ENCODE measurements at places on chromosomes 6 and 20. TPM values are rescaled to one million over a fixed set of nuclear protein-coding genes. Genes with fewer than 3 reads are reported as not detected.

The SMIM29 gene
- 37.3 TPM for total RNA-seq

The HLA-DQA1 gene
- total RNA-seq = not detected

The BFSP1 gene
- 3.7 TPM for total RNA-seq

The PHACTR1 gene
- total RNA-seq = 23.2 TPM

DNA sequence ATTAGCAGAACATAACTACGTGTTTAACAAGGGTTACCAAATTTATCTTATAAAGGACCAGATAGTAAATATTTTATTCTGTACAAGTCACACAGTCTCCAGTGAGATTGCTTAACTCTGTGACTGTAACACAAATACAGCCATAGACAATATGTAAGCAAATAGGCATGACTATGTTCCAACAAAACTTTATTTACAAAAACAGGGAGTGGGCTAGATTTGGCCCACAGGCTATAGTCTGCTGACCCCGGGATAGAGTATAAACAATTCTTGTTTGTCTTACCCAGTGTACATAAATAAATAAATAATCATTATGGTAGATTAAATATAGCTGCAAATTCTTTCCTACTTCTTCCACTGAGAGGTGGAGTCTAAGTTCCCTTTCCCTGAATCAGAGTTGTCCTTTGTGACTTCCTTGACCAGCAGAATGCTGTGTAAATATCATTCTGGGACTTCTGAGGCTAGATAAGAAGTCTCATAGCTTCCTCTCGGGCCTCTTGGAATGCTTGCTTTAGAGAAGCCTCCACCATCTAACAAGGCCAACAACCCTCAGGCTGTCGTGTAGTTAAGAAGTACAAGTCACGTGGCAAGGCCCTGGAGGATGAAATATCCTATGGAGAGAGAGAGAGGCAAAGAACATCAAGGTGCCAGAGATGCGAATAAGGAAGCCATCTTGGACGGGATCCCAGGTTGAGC, 59.1 kb upstream of the TMEM244 start:
- no peaks in the 10 kb centered on the region for H3K4me1 ChIP-seq
- DNase-seq = no peak
- no peaks in the 10 kb centered on the region for H3K27me3 ChIP-seq
- H3K4me3 ChIP-seq = no peak overlapping the region
- H3K36me3 ChIP-seq = no peaks in the 10 kb centered on the region
- no peak overlapping the region for H3K27ac ChIP-seq

- peak overlapping the region; percentile 17 for H3K4me3 ChIP-seq
- peak; percentile 61 for DNase-seq
- peaks cover 45% of the 10 kb centered on the region for H3K4me1 ChIP-seq
- H3K27ac ChIP-seq = no peak overlapping the region
- no peaks in the 10 kb centered on the region for H3K36me3 ChIP-seq
These were observed 10.2 kb downstream of the FOXC1 start for GRCh38 chr6:1619673-1620503.
